ENCODE measurements at places on chromosomes 2 and 18.
A peak's percentile ranks its signal among the peaks of the same experiment; 100 is the strongest.

DNA sequence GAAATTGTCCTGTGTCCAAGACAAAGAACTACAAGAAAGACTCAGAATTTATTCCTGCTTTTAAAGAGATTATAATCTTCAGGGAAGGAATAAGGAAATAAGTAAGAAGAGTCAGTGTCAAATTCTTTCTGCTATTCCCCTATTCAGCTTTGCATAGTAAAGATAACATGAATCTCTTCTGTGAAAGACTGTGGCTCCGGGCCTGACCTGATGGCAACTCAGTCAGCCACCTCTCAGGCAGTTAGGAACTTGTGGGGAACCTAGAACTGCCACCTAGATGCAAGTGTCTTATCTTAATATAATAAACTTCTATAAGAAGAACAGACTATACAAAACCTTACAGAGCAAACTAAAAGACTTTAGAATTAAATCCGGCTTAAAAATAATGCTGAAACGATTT is 382.0 kb downstream of the RAD51AP2 start:
- no peak for DNase-seq

GRCh38 chr18:79434607-79435401 is 39.1 kb downstream of the NFATC1 start:
- DNase-seq: no peak

GRCh38 chr2:8693157-8693821 is 11.4 kb downstream of the ID2 start:
- DNase-seq: no peak

DNA sequence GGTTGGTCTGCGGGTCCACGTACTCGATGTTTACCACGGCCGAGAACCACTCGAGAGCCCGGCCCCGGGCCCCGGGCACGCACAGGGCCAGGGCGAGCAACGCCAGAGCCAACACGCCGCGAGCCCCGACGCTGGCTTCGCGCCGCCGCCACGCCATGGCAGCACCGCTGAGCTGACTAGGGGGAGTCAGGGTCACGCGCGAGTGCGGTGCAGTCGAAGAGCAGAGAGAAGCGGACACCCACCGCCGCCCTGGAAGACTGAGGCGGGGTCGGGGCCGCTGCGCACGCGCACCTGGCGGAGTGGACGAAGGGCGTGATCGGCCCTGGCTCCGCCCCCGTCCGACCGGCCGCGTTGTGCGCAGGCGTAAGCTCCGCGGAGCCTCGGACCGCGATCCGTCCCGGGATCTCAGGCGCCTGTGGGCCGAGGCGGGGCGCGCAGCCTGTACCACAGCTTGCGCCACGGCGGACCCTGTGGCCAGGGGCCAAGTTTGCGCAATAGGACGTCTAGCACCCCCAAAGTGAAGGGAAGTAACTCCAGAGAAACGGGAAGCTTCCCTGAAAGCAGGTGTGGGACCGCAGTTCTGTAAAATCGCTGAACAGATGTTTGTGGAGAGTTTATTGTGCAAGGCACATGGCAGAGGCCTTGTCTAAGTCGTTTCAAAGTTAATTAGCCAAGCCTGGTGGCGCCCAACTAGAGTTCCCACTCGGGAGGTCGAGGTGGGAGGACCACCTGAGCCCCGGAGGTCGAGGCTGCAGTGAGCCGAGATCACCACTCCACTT is at the start of gene RNF149:
TSS of gene RNF149 (minus strand) at position 270 of the 779 bp plus-strand sequence. CDS start at position 157, 113 bp downstream.
- peak; percentile 94 for DNase-seq

GRCh38 chr18:51128533-51128932 is 68.9 kb downstream of the MEX3C start:
- DNase-seq: no peak
